Peyer's patch (tissue), 4 donors: ENCODE measurements at places on chromosomes 7 and 10. TPM values are rescaled to one million over a fixed set of nuclear protein-coding genes. Genes with fewer than 3 reads are reported as not detected.

DNA sequence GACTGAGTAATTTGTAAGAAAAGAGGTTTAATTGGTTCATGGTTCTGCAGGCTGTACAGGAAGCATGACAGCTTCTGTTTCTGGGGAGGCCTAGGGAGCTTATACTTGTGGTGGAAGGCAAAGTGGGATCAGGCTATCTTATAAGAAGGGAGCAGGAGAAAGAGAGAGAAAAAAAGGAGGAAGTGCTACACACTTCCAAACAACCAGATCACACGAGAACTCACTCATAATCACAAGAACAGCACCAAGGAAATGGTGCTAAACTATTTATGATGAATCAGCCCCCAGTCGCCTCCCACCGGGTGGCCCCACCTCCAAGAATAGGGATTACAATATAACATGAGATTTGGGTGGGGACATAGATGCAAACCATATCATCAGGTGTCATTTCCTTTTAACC is 89.1 kb upstream of the KCNMA1 start:
- H3K4me3 ChIP-seq, result no peak overlapping the region
- DNase-seq, result no peak
- H3K27ac ChIP-seq, result no peak overlapping the region
- no peaks in the 10 kb centered on the region for H3K27me3 ChIP-seq
- no peaks in the 10 kb centered on the region for H3K4me1 ChIP-seq

DNA sequence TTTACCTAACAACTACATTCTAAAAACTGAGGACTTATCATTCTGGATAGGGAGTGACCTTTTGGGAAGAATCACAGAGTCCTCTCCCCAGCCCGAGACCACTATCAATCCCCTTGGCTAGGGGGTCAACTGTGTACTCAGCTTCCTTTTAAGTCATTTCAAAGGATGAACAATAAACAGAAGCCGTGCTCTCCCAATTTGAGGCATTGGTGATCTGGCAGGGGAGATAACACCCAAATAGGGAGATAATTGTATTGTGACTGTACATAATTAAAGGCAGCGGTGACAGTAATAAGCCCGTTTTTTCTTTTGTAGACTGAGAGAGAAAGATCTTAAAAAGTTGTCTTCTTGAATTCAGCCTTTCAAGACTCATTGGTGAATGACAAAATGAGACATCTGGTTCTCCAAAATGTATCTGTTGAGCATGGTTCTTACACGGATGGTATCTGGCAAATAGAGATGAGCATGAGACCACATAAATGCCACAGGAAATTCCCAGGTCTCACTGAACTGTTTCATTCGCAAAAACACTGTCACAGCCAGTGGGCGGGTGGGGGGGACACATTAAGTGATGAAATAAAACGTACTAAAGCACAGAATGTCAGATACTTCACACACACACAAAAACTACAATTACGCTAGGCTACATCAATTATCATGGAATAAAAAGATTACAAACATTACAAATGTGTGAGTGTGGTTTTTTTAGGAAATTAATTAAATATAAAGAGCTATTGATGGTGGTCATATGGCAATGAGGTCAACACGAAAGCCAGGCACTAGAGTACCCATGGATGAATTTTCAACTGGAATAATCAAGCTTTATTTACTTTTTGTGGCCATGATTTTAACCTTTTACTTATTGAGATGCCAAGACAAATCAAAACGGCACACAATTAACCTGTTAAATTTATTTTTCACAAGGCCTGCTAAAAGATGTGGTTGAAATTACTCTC is 108.4 kb downstream of the HIPK2 start:
- H3K27ac ChIP-seq, result no peak overlapping the region
- H3K4me1 ChIP-seq, result no peaks in the 10 kb centered on the region
- no peak overlapping the region for H3K4me3 ChIP-seq
- DNase-seq, result no peak

DNA sequence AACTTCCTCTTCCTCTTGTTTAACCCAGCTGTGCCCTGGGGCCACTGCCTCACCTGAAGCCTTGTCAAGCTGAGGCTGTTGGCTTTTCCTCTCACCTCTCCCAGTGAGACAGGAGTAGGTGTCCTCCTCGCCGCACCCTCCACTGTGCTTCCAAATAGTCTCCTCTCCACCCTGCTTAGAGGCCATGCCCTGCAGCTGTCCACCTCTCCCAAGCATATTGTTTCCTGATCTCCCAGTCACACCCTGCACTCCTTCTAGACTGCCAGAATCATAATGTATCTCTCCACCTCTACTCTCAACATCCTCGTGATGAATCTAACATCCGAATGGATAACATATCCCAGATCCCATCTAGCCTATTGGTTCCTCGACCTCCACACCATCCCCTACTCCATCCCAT is 196.3 kb upstream of the GHITM start:
- no peaks in the 10 kb centered on the region for H3K4me1 ChIP-seq
- no peaks in the 10 kb centered on the region for H3K36me3 ChIP-seq
- no peak for DNase-seq
- H3K4me3 ChIP-seq, result no peak overlapping the region

The GIMAP5 gene
- total RNA-seq, result 21.2 TPM

The MBL2 gene
- total RNA-seq, result not detected

DNA sequence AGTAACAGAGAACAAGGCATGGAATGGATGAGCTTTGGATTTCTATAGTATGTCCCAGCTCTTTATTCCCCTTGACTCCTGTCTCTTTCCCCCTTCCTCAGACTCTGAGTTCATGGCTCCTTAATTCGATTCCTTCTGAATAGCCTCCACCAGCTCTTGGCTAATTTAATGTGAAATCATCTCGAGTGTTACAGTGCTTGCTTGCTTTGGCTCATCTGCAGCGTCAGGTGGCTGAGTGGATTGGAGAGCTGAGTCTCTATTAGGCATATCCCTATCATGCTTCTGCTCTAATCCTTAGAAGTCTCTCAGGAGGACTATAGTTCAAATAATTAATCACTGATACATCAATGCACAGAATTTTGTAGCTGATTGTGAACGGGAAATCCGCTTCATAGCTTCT is 134.6 kb downstream of the LRRC4 start:
- DNase-seq, result no peak
- peaks cover 2% of the 10 kb centered on the region for H3K4me1 ChIP-seq
- H3K27ac ChIP-seq, result no peak overlapping the region
- H3K36me3 ChIP-seq, result no peaks in the 10 kb centered on the region
- H3K4me3 ChIP-seq, result no peak overlapping the region
- no peaks in the 10 kb centered on the region for H3K27me3 ChIP-seq

DNA sequence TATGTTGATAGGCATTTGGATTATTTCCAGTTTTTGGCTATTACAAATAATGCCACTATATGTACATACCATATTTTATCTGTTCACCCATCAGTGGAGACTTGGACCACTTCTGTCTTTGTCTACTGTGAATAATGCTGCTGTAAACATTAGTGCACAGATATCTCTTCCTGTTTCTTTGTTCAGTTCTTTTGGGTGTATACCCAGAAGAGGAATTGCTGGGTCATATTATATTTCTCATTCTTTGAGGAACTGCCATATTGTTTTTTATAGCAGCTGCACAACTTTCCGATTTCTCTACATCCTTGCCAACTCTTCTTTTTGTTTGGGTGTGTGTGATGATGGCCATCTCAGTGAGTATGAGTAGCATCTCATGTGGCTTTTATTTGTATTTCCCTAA is 218.0 kb downstream of the LRMDA start:
- H3K27me3 ChIP-seq, result no peaks in the 10 kb centered on the region
- no peaks in the 10 kb centered on the region for H3K36me3 ChIP-seq
- DNase-seq, result no peak
- H3K4me1 ChIP-seq, result no peaks in the 10 kb centered on the region
- H3K27ac ChIP-seq, result no peak overlapping the region

DNA sequence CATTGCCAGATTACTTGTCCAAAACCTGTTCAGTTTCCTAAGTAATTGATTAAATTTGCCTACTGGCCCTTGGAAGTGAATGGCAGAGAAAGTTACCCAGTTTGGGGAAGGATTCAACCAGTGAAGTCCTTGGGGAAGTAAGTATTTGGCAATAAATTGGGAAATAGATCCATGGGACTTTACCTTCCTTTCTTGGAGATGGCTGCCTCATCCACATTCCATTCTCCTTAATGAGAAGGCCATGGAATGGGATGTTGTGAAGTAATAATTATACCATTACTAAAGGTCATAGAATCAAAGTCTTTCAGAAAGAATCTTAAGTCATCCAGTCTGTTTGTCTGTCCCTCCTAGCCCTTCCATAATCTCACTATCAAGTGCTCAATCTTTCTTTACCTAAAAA is 4.5 kb upstream of the COPG2 start:
- H3K27ac ChIP-seq, result no peak overlapping the region
- H3K4me3 ChIP-seq, result no peak overlapping the region
- no peak for DNase-seq
- no peaks in the 10 kb centered on the region for H3K4me1 ChIP-seq
- no peaks in the 10 kb centered on the region for H3K27me3 ChIP-seq

DNA sequence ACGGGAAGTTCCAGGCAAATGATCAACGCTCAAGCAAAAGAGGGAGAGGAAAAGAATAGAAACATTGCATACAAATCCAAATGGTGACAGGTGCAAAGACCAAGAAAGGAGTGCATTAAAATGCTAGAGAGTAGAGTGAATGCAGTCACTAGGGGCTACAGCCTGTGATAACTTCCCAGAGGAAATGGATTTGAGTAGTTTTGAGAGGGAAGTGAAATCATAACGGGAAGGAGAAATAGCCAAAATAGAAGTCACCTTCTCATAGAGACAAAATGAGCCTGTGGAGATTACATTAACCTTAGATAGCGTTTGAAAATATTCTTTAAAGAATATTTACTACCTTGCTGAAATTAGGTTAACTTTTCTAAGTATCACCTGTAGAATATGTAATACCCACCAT is 26.5 kb downstream of the NUP42 start:
- H3K36me3 ChIP-seq, result no peaks in the 10 kb centered on the region
- H3K4me3 ChIP-seq, result no peak overlapping the region
- H3K27me3 ChIP-seq, result no peaks in the 10 kb centered on the region
- DNase-seq, result no peak
- H3K27ac ChIP-seq, result no peak overlapping the region
